ENCODE measurements at places on chromosomes 7 and 10.

GRCh38 chr10:121601458-121601857, 3.2 kb upstream of the FGFR2 start:
- no peak for DNase-seq

- no peak for DNase-seq
Measured at GRCh38 chr7:76191783-76192240, 9.9 kb upstream of the SRRM3 start.

DNA sequence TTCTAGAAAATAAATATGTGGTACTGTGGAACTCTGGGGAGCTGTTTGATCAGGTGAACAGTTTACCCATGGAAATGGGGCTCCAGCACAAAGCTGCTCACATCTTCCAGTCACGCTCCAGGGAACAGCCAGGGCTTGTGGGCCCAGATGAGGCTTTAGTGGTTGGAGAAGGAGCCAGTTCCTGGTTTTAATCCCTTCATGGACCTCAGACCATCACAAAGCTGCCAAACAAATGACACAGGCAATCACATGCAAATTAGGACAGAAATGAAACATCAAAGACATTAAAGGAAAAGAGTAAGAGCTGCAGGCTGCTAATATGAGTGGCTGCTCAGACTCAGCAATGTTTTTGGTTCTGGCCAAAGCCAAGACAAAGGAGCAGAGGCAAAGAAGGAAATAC, 2.2 kb upstream of the ATP6V0E2 start:
- no peak for DNase-seq

DNA sequence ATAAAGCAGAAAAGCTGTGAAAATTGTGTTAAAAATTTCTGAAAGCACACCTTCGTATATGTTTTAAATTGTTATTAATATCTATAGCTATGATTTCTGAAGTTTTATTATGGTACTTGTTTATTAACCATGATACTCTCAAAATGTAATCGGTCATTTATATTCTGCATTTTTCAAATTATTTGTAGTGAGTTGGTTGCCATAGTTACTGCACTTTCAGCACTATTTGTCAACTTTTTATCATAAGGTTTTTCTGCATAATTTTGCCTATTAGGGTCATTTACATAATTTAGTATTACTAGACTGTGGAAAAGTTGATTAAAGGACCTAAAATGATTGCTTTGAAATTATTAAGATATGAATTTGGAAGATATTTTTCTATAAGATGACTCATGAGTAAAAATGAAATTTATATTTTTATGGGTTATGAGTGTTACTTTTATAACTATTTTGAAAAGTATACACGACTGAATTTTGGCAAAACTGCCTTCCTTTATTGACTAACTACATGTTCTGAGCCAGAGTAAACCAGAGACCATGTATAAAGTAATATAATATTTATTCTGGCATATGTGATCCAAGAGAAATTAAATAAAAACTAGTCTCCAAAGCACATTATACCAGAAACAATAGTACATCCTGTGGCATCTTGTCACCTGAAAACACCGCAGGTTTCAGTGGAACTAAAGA, 7.9 kb upstream of the AGR2 start:
- no peak for DNase-seq

DNA sequence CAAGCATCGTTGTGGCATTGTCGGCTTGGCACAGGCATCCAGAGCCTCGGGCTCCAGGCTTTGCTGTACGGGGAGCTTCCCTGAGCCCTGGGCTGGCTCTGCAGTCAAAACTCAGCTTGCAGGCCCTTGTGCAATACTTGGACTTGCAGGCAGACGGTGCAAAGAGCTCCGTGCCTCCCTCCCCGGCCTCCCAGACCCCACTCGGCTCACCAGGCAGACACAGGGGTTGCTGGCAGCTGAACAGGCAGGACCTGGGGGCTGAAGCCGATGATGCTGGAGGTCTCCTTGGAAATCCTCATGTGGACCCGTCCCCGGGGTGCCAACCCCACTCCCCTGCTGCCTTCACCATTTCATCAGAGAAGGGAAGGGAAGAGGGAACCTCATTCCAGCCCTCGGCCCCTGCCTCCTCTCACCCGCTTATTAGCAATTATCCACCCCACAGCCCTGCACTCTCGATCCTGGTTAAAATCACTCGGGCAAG, 59.6 kb upstream of the GNA12 start:
- DNase-seq, result no peak

- DNase-seq, result no peak
Measured at GRCh38 chr10:103621783-103622125, 128.2 kb downstream of the NEURL1 start.

- no peak for DNase-seq
Measured at GRCh38 chr7:144728551-144728950, 107.3 kb downstream of the TPK1 start.

DNA sequence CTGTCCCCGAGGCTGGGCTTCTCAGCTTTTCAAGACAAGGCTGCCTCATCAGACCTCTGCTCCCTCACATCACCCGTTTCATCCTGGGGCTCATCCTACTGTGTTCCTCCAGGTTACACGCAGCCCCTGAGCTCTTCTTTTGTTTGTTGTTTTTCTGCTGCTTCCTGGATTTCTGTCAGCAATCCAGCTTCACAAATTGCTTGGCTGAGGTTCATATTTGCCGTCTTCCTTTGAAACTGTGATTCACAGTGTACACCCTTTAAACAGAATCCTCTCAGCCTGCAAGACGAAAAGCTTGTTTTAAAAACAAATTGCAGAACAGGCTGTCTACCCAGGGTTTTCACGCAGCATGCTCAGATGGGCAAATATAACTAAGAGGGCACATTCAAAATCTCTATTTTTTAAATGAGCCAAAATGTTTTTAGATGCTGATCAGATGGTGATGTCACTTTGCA, 39.1 kb upstream of the PARD3 start:
- no peak for DNase-seq

DNA sequence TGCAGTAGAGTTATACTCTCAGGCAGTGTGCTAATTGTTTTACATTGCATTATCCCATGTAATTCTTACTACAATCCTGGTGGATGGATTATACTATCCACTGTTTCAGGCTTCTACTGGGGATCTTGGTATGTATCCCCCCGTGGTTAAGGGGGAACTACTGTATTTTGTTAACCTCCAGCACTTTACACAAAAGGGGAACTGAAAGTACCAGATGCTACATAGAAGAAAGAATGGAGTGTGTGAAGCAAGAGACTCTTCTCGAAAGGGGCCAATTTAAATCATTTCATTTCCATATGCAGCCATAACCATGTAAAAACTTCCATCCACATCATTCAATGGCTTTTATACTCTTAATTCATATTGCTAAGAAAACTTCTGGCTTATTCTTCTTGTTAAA, 69.4 kb downstream of the C1GALT1 start:
- no peak for DNase-seq

- DNase-seq, result no peak
Measured at GRCh38 chr7:155509725-155510551, 36.4 kb downstream of the CNPY1 start.

DNA sequence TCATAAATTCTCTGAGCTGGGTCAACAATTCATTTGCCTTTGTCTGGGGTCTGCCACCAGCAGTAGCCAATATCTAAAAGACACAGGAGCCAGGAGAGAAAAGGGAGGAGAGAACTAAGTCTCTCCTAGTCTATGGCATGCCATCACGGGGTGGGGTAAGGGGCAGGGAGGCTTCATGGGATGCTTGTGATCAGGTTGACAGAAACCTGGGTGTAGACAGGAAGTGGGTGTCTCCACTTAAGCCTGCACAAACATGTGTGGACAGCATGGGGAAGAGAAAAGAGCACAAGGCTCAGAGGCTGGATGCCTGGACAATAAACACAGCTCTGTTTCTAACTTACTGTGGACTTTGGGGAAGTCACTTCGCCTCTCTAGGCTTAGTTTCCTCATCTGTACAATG, 11.5 kb upstream of the C10orf53 start:
- no peak for DNase-seq

DNA sequence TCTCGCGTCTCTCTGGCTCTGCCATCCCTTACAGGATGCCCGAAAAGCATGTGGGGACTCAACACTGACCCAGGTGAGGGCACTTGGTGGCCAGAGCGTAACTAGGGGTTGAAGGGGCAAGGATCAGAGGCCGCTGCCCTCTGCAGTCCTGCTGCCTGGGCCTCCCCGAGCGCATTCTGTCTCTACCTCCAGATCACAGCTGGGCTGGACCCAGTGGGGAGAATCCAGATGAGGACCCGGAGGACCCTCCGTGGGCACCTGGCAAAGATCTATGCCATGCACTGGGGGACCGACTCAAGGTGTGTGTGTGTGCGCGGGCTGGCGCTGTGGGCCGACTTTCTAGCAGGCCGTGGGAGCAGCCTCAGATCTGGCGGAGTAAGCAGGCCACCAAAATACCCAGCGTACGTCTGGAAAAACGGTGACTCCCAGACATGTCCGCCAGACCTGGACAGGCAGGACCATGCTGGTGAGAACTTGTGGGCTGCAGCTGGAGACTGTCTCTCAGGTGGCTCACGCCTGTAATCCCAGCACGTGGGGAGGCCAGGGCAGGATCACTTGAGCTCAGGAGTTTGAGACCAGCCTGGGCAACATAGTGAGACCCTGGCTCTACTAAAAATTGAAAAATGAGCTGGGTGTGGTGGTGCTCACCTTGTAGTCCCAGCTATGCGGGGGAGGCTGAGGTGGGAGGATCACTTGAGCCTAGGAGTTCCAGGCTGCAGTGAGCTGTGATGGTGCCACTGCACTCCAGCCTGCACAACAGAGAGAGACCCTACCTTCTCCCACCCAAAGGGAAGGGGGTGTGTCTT, 3.2 kb downstream of the GNB2 start:
- no peak for DNase-seq

GRCh38 chr10:14409856-14410458, 79.2 kb upstream of the FRMD4A start:
- no peak for DNase-seq

- peak; percentile 37 for DNase-seq
Measured at GRCh38 chr10:89414146-89414878, at the start of gene IFIT5. Gene IFIT5 (plus strand): TSS chr10:89414568. CDS start chr10:89414799, 231 bp downstream.

DNA sequence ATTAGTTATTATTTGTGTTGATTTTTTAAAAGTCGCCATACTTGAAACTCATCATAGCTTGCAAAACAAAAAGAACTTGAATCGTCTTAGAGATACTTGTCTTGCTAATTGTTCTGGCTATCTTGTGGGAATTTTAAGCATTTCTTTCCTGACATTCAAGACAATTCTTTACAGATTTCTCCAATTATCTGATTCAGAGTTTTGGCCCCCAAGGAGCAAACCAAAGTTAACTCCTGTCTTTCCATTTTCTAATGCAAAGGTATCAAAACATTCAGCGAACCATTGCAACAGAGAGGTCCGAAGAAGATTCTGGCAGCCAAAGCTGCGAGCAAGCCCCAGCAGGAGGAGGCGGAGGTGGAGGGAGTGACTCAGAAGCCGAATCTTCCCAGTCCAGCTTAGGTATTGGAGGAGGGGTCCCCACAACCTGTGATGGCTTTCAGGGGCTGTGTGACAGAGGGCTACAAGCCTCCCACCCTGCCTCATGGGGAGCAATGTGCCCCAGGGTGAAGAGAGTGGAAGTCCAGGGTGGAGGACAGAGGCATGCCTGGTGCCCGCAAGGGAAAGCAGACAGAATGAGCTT, 119.4 kb upstream of the STK17A start:
- no peak for DNase-seq

- no peak for DNase-seq
Measured at GRCh38 chr7:139830292-139830691, 1.2 kb downstream of the TBXAS1 start.

DNA sequence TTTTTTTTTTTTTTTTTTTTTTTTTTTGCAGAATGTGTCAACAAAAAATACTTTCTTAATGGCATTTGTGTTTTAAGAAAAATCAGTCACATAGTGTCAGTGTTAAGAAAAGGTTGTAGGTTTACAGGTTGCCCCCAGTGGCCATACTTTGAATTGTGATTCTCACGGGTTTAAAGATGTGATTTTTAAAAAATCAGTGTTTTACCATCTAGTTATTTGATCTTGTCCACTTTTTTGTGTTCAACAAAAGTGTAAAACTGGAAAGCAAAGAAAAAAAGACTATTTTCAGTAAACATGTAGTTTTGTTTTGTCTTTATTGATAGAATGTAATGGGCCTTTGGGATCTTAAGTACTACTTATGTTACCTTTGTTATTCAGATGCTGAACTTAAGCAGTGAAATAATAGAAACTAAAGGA, 25.7 kb downstream of the SUV39H2 start:
- no peak for DNase-seq

DNA sequence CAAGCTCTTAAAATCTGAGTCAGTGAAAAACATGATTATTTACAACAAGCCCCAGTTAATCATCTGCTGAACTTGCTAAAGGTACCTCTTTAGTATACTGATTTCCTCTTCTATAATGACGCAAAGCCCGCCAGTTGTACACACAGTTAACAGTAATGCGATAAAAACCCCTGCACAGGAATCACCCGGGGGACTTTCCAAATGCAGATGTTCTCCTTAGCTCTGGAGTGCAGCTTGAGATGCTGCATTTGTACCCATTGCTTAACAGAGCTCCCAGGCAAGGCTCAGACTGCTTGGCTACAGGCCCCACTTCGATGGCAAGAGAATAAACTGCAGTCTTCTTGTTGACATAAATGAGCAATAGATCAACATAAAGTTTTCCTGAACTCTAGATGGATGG, 279.6 kb upstream of the HGF start:
- DNase-seq, result no peak

GRCh38 chr10:98367604-98368451, 47.2 kb downstream of the PYROXD2 start:
- no peak for DNase-seq

DNA sequence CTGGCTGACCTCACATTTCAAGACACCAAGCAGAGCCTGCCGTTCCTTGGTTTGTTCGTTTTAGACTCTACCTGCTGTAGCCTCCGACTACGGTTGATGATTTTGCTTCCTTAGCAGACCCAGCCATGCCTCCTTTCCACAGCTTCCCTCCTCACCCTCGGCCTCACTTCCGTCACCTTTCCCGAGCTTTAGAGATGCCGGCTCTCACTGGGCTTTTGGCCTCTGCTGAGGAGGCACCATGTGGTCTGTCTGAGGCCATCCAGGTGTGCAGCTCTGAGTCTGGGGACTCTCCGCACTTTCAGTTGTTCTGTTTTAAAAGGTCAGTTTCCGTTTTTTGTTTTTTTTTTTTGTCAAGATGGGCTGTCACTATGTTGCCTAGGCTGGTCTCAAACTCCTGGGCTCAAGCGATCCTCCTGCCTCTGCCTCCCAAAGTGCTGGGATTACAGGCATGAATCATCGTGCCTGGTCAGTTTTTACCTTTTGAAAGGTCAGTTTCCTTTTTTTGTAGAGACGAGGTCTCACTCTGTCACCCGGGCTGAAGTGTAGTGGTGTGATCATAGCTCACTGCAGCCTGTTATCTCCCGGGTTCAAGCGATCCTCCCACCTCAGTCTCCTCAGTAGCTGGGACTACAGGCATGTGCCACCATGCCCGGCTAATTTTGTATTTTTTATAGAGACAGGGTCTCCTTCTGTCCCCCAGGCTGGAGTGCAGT, 11.7 kb downstream of the ORAI2 start:
- DNase-seq, result no peak

GRCh38 chr7:20779041-20779440, 7.6 kb downstream of the SP8 start:
- DNase-seq, result no peak

GRCh38 chr7:49023345-49024328, 99.3 kb downstream of the CDC14C start:
- no peak for DNase-seq

All from stimulated activated CD8-positive, alpha-beta memory T cell treated with anti-CD3 and anti-CD28 coated beads, Interleukin-4, amount 100 ng/mL, for 4 hours (primary cell).